ENCODE measurements at places on chromosomes 13 and 19. TPM values are rescaled to one million over a fixed set of nuclear protein-coding genes. Genes with fewer than 3 reads are reported as not detected.

DNA sequence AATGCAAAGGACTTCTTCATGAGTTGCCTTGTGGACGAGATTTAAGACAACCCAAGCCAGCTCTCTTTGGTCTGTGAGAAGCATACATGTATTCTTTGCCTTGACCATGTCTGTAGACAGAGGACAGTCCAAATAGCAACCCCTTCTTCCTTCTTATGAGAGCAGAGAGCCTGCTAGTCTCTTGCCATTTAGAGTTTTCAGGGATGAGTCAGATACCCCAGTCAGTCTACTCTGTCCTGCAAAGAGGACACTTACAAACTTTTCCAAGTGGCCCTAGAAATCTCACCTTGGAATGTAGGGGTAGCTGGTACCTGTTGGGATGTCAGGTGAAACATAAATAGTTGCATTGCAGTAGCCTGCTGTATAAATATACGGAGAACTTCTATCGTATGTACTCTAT is 36.7 kb downstream of the DNAJC3 start:
- no peak for DNase-seq

The PSG7 gene
- not detected for total RNA-seq

The ZNF699 gene
- total RNA-seq, result 5.5 TPM

- no peak for DNase-seq
Observed at GRCh38 chr19:52923778-52924593, 758 bp upstream of the ZNF888 start.

Measured in A673 (cell line).